ENCODE measurements at places on chromosomes 6 and 20.

DNA sequence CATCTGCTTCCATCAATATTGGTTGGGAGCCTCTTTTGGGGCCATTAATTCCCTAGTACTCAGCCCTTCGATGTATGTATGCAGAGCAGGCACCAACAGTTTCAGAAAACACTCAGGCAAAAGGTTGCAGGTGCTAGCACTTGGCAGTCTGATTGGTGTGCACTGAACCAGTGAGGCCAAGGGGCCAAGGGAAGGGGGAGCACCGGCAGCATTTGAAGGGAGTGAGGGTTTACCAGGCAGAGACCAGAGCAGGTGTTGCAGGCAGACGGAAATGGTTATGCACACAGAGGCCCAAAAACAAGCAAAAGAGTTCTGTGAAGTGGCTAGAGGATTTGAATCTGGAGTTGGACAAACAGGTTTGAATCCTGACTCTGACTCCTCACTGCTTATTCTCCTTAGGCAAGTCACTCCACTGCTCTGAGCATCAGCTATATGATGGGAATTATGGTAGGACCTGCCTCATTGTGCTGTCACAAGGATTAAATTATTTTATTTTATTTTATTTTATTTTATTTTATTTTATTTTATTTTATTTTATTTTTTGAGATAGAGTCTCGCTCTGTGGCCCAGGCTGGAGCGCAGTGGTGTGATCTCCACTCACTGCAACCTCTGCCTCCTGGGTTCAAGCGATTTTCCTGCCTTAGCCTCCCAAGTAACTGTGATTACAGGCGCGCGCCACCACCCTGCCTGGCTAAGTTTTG, 58.1 kb upstream of the SHLD1 start:
- peak; percentile 59 for DNase-seq

DNA sequence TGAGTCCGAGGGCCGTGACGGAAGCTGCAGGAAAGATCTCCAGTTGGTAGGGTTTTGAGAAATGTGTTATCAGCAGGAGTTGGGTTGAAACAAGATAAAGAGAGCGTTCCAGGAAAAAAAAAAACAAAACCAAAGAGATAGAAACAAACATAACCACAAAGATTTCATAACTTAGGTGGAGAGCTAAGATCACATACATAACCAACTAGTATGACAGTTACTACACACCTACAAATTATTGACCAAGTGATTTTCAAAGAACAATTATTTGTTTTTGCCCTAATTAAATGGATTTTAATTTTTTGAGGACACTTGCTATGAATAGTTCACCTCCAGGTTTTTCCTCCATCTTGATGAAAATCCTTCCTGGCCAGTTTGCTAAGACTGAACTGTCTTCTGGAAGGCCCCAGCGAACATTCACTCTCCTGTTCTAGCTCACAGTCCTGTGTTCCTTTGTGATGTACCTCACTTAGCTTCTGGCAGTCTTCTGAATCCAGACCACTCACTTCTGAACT, 69.4 kb downstream of the SNX9 start:
- DNase-seq: no peak

DNA sequence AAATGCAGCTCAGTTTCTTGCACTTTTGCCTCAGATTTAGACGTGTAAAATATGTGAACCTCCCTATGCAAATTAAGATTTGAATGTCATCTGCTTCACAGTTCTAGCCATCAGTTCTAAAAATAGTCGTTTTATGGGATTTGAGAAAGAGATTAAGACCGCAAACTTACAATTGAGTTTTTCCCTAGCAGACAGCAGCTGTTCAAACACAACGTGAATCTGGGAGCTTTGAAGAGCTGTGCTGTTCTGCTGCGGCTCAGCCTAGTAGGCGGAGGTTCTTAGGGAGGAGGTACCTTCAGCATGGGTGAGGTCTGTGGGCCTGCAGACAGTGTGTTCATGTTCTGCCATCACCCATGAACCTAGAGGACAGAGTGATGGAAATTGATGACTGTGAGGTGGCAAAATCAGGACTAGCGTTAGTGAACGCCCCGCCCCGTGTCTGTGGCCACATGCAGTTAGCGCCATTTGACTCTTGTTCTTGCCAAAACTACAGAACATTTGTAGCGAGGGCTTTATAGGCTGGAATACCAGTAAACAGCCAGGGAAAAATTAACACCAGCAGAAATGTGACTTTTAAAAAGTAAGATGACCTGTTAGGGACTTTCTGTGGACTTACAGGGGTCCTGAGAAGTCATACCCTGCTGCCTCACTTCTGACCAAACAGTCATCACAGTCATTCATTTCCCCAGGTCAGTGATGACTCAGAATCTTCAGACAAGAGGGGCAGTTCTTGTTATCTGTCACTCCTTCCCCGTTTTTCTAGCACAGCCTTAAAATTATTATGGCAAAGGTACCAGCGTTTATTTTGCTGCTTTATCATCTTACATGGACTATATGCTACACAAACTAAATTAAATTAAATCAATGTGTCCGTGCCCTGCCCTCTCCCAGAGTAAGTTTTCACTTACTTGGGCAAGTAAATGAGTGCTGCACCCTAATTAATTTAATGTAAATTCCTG, 84.3 kb upstream of the TMEM181 start:
- no peak for DNase-seq

- no peak for DNase-seq
Measured at GRCh38 chr6:52843605-52844004, 3.0 kb upstream of the GSTA5 start.

DNA sequence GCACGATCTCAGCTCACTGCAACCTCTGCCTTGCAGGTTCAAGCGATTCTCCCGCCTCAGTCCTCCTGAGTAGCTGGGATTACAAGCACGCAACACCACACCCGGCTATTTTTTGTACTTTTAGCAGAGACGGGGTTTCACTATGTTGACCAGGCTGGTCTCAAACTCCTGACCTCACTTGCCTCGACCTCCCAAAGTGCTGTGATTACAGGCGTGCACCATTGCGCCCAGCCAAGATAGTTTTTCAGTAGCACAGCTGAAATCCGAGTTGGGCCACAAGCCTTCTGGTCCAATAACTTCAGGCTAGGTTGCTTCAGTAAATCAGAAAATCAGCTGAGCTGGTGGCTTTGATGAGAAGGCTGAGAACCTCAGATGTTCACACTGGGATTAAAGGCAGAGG, 65.7 kb downstream of the TRAM2 start:
- DNase-seq: no peak

GRCh38 chr6:106474466-106474865, 113.9 kb downstream of the CRYBG1 start:
- no peak for DNase-seq

DNA sequence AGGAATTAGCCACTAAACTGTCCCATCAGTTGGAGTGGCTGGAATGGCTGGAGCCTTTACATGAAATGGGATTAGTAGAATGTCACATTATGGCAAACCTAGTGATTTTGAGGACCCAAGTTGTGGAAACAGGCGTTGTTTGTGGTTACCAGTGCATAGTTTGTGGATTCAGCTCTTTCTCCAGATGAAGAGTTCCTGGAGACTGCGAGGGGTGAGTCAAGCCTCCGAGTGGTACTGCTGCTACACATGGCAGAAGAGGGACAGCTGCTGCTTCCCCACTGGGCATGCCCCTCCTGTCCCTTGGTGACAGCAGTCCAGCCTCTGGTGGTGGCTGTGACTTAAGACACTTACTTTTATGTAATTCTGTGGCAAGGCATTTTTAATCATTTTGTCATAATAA, 94.2 kb upstream of the SCP2D1 start:
- DNase-seq: no peak

DNA sequence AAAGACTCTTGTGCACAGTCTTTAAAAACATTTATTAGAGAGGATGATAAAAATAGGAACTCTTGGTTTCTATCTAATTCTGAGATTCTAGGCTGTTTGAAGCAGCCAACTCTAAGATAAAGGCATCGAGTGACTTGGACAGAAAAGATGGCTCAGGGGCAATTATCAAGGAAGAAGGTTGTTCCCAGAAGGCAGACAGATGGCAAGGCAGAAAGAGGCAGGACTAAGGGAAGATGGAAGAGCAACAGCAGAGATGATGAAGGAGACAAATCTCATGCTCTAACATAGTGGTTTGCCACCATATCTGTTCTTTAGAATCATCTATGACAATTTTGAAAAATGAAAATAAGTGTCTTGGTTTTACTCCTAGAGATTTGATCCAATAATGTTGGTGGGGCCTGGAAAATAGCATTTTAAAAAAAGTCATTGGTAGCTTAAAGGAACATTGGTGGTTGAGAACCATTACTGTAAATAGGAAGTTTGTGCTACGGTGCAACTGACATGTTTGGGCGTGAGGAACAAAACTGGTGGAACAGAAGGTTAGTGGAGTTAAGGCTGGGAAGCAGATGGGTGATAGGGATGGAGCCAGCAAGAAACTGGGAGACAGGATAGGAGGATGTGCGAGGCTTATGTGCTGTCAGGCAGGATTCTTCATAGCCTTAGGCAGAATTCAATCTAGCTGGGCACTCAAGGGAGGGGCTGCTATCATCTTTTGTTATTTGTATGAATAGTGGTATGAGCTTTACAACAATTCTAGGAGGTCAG, 751.1 kb downstream of the DHX35 start:
- no peak for DNase-seq

DNA sequence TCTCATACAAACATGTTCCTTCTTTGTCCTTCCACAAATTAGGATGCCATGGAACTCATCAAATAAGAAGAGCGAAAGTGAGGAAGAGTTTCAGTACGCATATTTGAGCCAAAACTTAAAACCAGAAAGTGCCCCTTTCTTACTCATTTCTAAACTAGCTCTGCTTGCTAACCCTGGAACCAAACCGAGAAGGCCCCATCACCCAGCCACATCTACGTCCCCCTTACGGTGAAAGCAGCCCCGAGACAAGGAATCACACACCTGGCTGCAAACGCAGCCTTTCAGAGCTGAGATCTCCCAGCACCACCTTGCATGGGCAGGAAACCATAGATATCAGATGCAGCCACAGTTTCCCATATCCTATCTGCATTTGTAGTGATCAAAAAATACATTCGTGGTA, 28.5 kb downstream of the TRERF1 start:
- DNase-seq: no peak

DNA sequence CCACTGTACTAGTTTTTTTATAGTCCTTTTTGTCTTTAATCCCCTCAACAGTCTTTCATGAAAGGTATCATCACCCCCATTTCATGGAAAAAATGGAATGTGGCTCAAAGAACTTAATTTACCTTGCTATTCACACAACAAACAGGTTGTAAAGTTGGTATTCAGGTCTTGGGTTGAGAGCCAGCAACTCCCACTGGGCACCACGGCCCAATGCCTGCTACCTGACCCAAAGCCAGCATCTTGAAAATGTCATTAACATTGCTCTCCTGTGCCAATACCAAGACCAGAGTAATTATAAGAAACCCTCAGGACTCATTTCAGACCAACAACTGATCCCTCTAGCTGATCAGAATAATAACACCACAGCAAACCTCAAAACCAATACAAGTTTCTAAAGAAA, 75.7 kb downstream of the METTL24 start:
- DNase-seq: no peak

DNA sequence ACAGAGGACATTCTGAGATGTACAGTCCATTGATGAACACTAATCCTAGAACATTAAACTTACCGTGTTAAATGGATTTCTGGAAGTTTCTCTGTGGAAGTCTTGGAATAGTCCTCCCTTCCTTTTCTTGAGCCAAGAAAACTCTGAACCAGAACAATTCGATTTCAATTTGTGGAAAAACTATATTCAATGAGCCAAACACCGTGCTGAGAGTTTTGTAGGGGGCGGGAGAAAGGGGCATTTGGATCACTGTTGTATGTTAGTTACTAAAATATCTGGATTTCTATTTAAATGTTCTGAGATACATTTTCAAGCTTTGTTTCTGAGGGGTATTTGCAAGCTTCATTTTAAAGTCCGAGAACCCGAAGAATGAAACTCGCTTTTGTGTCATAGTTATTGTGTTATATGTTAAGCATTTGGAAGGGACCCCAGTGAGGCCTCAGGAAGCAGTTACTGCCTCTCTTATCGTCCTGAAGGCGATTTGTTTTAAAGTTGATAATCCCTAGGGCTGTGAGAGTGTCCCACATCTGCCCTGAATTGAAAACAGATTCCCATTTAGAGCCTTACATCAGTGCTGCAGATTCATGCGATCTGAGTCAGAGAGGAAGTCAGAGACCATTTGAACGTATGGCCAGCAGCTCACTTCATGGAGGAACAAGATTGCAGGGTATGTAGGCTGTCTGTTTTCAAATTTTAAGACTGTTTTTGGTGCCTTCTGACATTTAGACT, 70.8 kb upstream of the SASH1 start:
- DNase-seq: no peak

GRCh38 chr20:38934530-38934929, 8.3 kb downstream of the FAM83D start:
- no peak for DNase-seq

GRCh38 chr6:74319292-74319691, 623.3 kb downstream of the CD109 start:
- no peak for DNase-seq

GRCh38 chr6:145138469-145139139, 596.7 kb downstream of the EPM2A start:
- DNase-seq: no peak

GRCh38 chr20:47377122-47377722, 20.7 kb upstream of the ZMYND8 start:
- no peak for DNase-seq

DNA sequence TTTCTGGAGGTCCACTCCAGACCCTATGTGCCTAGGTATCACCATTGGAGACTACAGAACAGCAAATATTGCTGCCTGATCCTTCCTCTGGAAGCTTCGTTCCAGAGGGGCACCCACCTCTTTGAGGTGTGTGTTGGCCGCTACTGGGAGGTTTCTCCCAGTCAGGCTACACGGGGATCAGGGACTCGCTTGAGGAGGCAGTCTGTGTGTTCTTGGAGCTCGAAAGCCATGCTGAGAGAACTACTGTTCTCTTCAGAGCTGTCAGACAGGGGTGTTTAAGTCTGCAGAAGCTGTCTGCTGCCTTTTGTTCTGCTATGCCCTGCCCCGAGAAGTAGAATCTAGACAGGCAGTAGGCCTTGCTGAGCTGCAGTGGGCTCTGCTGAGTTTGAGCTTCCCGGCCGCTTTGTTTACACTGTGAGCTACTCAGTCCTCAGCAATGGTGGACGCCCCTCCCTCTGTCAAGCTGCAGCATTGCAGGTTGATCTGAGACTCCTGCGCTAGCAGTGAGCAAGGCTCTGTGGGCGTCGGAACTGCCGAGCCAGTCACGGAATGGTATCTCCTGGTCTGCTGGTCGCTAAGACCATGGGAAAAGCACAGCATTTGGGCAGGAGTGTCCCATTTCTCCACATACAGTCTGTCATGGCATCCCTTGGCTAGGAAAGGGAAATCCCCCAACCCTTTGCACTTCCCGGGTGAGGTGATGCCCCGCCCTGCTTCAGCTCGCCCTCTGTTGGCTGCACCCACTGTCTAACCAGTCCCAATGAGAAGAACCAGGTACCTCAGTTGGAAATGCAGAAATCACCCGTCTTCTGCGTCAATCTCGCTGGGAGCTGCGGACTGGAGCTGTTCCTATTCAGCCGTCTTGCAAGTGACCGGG, 32.5 kb upstream of the ASCC3 start:
- no peak for DNase-seq

GRCh38 chr6:43996618-43997344, 130.5 kb downstream of the MRPL14 start:
- DNase-seq: no peak

DNA sequence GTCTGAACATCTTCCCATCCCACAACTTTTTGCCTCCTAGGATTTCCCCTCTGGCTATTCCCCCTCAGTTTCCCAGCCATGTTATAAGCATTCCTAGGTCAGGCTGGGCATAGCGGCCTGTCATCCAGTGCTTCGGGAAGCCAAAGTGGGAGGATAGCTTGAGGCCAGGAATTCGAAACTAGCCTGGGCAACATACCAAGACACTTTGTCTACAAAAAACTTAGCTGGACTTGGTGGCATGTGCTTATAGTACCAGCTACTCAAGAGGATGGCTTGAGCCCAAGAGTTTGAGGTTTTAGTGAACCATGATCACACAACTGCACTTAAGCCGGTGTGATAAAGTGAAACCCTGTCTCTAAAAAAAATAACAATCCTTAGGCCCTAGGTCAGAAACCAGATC, 447.4 kb downstream of the KIF16B start:
- no peak for DNase-seq

All from CD4-positive, alpha-beta T cell treated with Interferon gamma for 1 hour (primary cell).